Spinal cord (tissue), 10 donors: ENCODE measurements at places on chromosomes 3 and 15. TPM values are rescaled to one million over a fixed set of nuclear protein-coding genes. Genes with fewer than 3 reads are reported as not detected.

DNA sequence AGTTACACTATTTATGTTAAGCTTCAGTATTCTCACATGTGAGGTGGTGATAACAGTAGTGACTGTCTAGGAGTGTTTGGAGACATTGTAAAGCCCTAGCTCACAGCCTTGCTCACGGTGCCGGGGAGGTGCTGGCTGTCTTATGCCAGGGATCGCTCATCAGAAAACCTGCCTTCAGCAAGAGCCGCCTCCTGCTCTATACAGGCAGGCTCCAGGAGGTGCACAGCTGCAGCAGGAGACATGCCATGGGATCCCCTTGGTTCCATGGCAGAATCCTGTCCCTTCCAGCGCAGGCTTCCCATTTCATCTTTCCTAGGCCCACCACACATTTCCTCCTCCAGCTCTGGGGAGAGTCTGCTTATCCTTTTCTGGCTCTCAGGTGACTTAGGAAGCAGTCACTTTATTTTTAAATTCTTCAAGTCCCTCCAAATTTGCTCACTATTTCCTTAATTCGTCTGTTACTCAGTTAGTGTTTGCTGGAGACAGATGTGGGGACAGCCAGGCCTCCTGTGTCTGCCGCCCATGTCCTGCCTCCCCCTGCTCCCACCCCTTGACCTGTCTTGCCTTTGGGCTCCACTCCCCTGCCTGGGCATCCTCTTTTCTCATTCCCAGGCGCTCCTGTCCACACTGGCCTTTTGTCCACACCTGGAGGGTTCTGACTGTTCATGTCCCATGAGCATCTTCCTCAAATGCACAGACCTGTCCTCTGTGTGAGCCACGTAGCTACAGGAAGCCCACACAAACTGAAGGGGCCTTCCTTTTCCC, 31.7 kb downstream of the SLCO2A1 start:
- no peak for DNase-seq

Gene GOLGA8O
- 0.15 TPM for polyA plus RNA-seq

DNA sequence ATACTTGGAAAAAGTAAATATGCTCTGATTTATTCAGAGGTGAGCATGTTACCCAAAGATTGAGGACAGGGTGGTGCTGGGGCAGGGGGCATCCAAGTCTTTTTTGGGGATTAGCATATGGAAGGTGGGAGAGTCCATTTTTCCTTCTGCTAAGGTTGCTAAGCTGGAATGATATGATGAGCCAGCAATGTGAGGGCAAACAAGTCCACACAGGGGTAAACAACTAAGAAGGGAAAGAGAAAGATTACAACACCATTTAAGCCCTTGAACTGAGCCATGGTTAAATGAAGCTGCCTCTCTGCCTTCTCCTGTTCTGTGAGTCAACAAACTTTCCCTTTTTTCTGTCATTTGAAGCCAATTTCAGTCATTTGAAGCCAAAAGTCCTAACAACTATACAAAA, 89.0 kb downstream of the RPL22L1 start:
- no peak for DNase-seq

DNA sequence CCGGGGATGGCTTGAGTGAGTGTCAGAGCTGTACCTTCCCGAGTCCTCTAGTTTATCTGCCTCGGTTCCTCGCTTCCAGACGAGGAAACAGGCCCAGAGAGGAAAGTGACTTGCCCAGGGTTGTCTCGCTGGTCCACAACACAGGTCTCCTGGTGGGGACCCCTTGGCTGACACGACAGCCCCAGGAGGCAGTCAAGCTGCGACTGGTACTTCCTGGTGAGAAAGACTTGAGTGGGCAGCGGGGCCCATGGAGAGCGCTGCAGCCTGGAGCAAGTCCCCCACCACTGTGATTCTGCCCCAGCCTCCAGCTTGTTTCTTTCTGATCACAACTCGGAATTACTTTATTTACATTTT, 600 bp upstream of the CHRNA5 start:
- no peak for DNase-seq

DNA sequence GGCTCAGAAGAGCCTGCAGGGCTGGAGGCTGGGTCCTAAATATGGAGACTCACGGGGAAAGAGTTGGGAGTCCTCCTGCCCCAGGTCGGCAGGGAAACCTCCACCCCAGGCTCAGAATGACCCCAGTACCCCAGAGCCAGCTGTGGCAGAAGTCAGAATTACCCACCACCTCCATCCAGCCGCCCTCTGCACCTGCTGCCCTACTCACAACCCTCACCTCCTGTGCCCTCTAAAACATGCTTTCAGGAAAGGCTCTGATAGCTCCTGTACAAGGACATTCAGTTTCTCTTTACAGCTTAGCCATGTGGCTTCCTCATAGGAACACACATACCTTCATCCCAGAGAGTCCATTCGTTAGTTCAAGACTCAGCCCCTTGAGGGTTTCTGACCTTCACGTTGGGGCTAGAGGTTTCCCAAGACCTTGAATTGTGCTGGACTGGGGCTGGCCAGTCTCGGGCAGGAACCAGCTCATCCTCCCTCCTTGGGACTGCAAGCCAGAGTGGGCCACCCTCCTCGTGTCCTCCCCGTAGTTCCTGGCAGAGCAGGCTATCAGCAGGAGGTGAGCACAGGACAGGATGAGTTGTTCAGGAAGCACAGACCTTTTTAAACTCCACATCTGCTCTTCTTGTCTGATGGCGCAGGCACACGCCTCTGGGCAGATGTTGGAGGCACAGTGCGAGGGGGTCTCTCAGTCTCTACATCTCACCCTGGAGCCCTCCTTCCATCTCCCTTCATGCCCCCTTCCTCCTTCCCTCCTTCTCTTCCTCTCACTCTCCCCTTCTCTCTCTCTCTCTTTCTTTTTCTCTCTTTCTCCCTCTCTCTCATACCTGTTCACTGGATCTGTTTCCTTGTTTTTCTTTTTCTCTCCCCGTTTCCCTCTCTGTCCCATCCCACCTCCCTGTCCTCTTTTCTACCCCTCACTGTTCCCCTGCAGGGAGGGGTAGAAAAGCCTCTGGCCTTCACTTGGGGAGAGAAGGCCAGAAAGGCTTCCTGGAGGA, 55.9 kb upstream of the NR2C2 start:
- no peak for DNase-seq

Gene GPR62
- 2.5 TPM for polyA plus RNA-seq

GRCh38 chr15:78104566-78105475, 12.5 kb downstream of the SH2D7 start:
- no peak for DNase-seq

- no peak for DNase-seq
These were observed 146.9 kb upstream of the RARB start for GRCh38 chr3:25281041-25281731.
